ENCODE measurements at places on chromosomes 7 and 10.

DNA sequence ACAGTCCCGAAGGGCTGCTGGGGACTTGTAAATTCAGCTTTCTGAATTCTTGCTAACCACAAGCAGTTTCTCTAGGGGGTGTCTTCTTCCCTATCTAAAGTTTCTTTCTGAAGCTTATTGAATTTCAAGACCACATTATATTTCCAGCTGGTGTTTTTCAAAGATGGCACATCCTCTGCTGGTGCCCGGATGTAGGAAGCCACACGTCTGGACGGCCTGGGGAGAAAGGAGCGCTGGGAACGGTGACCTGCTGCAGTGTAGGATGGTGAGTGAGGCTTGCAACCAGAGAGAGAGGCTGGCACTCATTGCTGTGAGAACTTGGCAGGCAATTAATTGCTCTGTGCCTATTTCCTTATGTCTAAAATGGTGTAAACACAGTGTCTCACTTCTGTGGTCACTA, 776.4 kb downstream of the TYW1 start:
- no peak for DNase-seq

DNA sequence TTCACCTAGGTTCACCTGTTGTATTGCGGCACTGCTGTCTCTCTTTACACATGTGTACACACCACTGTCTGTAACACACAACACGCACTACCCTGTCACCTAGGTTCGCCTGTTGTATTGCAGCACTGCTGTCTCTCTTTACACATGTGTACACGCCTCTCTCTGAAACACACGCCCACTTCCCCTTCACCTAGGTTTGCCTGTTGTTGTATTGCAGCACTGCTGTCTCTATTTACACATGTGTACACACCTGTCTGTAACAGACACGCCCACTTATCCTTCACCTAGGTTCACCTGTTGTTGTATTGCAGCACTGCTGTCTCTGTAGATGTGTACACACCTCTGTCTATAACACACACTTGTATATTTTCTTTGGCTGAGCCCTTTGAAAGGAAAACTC, 51.5 kb downstream of the WDR37 start:
- DNase-seq = no peak

DNA sequence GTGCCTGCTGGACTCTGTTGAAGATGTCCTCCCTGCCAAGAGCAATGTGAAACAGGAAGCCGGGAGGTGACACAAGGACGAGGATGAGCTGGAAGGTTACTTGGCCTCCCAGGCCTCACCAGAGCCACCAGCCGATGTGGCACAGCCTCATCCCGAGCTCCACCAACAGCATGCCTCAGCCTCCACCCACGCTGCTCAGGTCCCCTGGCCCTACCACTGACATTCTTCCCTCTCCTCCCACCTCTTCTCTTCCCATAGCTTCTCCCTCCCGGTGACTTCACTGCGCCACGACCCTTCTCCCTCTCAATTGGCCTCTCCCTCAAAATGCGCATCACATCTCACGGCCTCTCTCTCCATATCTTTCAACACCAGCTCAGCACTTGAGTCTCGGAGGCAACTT, 249.9 kb downstream of the SKAP2 start:
- DNase-seq = no peak

- no peak for DNase-seq
Observed at GRCh38 chr7:108073305-108074070, 56.7 kb downstream of the LAMB4 start.

DNA sequence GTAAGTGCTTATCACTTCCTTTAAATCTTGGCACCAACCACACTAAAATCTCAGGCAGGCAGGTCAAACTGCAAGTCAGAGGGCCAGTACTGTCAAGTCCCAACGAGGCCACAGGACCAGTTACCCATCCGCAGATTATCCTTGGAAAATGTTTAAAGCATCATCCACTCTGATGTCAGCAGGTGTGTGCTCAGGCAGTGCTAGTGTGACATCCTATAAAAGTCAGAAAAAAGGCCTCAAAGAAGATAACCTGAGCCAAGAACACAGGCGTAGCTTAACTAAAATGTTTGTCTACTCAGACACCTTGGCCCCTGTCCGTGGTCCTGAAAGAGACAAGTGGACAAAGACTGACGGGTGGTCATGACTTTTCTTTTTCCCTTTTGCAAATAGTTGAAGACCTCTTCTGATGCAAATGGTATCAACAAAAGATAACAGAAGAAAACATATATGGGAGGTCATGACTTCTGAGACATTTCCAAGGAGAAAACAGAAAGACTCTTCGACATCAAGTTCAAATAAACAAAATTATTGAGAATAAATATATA, 309.3 kb downstream of the KCNMA1 start:
- no peak for DNase-seq

DNA sequence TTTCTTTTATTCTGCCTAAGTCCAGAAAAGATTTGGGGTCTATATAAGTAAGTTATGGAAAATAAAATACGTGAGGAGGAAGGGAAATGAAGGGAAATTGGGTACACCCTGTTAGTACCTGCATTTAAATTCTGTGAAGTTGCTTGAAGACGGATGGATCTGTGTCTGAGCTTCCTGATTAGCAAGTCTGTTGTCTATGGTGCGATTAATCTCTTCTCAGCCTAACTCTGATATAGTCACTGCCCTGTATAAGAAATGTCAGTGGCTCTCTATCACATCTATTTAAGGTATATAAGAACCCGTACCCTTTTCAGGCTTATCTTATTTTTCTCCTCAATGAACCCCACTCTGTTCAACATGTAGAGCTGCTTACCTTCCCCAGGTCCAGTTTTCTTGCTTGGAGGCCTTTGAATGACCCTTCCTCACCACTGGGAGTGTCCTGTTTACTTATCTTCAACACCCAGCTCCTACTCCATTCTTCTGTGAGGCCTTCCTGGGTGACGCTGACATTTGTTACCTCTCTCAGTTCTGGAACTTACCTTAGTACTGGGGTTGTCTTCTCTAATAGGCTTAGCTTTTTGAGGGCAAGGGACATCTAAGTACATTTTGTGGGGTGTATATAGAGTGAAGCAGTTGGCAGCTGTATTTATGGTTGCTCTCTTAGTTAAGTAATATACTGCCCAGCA, 149.6 kb upstream of the PRPS1L1 start:
- DNase-seq = no peak

All from CD4-positive, alpha-beta T cell (primary cell).